ENCODE measurements at places on chromosomes 3 and 15. TPM values are rescaled to one million over a fixed set of nuclear protein-coding genes. Genes with fewer than 3 reads are reported as not detected.

GRCh38 chr3:130758624-130759369 lies 12.2 kb upstream of the PIK3R4 start:
- DNase-seq = no peak

- no peak for DNase-seq
Observed at GRCh38 chr15:29134239-29134638, 135.4 kb downstream of the NSMCE3 start.

- no peak for DNase-seq
Observed at GRCh38 chr3:20254268-20255117, 68.5 kb upstream of the SGO1 start.

GRCh38 chr15:80815106-80815505 lies 35.9 kb downstream of the CEMIP start:
- no peak for DNase-seq

DNA sequence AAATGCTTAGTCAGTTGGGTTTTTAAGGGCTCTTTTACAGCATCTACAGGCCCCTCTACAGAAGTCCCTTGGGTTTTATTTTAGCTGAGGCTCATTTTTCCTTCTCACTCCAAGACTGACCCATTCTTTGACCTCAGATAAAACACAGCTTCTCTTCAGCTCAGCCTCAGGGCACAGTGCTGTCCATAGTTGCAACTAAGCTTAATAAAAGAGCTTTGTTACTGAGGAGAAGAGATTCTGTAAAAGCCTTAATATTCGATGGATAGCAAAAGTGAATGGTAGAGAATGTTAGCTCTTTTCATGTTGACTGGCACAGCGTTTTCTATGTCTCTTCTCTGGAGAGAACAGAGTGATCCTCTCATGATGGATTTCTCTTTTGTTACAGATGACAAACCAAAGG lies 277.9 kb downstream of the BBX start:
- DNase-seq = no peak

DNA sequence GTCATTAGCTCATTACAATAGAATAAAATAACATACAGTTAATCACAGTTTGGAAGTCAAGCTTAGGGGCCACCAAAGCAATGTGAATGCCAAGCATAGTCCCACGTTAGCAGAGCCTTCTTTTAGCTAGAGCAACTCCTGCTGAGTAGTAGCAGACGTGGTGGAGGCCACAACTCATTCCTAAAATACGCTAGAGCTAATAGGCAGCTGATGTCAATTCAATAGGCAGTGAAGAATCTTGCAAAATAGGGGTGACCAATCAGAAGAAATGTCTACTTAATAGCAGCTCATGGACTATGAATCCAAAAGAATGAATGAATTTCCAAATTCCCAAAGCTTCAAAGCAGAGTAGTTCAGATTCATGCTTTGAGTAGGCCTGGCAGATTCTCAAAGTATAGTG lies 292.9 kb upstream of the RORA start:
- no peak for DNase-seq

DNA sequence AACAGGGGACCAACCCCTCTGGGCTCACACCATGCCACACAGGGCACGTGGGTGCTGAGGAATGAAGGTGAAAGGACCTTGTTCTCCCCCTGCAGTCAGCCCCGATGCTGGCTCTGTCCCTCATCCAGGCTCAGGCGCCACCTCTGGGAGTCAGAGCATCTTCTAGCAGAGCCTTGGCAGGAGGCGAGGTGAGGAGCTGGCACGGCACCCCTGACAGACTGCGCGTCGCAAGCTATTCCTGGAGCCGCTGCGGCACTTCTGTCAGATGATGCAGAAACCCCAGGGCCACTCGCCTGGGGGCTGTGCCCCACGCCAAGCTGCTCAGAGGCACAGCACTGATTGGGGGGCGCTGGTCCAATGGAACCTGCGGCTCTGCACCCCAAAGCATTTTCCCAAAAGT lies 62.0 kb downstream of the MGLL start:
- DNase-seq = no peak

DNA sequence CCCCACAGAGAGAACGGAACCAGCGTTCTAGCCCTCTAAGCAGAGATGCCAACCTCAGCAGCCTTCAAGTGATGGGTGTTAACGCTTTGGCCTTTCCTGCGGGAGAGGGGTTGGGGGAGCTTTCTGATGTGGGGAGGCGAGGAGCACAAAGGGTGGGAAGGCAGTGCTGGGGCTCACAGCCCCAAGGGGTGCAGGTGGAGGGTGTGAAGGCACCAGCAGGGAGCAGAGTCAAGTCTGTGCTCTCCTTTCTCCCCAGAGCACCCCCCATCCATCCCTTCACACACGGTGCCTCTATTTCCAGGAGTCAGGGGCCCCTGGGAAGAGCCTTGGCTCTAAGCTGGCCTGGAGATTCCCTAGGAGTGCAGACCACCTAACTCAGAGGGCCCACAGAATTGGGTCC lies 4.1 kb downstream of the C15orf62 start:
- DNase-seq = no peak

- no peak for DNase-seq
Observed at GRCh38 chr3:177889161-177889560, 647.1 kb upstream of the KCNMB2 start.

DNA sequence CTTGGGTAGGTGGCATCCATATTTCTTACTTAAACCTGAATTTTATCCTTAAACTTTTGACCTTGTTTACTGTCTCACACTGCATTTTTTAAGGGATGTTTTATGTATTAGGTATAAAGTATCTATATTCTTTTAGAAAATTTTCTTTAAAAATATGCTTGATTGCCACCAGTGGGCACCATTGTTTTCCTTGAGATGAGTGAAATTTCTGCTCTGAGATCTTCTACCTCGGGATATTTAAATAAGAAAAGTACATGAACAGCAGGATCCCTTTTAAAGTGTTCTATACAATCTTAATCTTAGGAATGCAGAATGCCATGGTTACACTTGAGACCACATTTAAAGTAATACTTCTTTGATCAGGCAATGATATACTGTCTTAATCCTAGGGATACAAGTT lies 108.7 kb downstream of the SLMAP start:
- no peak for DNase-seq

The SCG3 gene
- 6.4 TPM for total RNA-seq

The TM4SF4 gene
- 314 TPM for total RNA-seq

The WDR93 gene
- total RNA-seq = 1.3 TPM

The NR1I2 gene
- 0.62 TPM for total RNA-seq

The AKAP13 gene
- 114 TPM for total RNA-seq
